ENCODE measurements at places on chromosomes 13 and 19.

GRCh38 chr19:1986357-1987162 lies 29.0 kb downstream of the BTBD2 start:
- no peak for DNase-seq

DNA sequence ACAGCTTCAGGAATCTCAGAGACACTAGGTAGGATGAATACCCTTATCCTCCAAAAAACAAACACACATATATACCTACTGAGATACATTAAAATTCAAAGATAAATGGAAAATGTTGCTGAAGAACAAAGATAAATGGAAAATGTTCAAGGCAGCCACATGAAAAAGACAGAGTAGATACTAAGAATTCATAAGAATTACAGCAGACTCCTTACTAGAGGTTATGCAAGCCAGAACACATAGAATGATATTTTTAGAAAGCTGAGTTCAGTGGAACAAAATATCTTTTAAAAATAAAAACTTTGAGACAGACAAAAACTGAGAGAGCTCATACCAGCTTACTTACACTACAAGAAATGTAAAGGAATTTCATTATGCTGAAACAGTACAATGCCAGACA lies 35.6 kb downstream of the UCHL3 start:
- DNase-seq = no peak

GRCh38 chr13:41244556-41244955 lies 18.8 kb downstream of the MTRF1 start:
- DNase-seq = no peak

- no peak for DNase-seq
Observed at GRCh38 chr13:31930490-31930889, 101.1 kb upstream of the FRY start.

DNA sequence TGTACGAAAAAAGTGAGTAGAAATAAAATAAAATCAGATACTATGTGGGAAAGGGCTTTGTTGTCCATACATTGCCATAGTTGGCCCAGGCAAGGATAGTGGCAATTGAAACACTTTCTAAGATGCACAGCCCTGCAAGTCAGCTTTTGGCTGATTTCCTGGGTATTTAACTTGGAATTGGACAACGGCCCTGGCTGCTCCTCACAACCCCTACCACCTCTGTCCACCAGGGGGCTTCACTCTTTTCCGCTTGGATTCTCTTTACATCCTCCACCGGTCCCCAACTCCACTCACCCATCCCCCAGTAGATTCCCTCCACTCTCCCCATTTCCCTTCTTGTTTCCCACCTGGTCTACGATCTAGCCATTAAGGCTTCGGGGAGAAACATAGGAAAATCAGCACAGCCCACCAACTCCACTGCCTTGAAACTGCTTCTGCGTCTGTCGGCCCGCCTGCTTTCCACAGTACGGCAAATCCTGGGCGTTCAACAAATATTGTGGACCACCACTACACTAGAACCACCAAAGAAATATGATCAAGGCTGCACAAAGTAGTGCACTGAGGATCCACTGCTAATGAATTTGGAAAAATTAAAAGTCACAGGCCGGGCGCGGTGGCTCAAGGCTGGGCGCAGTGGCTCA lies 48.6 kb upstream of the GTF3A start:
- DNase-seq = peak; percentile 54

DNA sequence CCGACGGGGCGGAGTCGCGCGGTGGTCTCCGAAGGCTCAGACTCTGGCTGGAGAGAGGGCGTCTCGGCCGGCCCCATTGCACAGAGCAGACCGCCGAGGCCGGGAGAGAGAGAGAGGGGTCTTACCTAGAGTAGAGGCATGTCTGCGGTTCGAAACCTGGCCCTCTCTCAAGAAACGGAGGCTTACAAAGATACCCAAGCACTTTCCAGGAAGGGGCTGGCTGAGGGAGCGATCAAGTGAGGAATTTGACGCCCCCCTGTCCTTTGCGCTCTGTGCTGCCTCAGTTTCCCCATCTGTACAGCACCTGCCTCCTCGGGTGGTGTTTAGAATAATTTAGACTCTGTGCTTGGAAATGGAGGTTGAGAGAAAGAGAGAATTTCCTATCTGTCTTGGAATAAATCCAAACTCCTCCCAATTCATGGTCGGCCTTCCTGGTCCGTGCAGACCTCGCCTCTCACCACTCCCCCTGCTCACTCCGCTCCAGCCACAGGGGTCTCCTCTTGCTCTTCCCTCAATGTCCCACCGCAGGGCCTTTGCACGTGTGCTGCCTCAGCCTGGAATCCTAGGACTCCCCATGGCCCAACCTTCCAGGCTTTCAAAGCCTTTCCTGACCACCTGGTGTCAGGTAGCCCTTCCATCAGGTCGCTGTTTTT lies 658 bp upstream of the ISOC2 start:
- DNase-seq = no peak

- no peak for DNase-seq
Observed at GRCh38 chr19:38977445-38978325, 2.1 kb upstream of the FBXO17 start.

- no peak for DNase-seq
Observed at GRCh38 chr13:32107474-32107873, 75.9 kb downstream of the FRY start.

- no peak for DNase-seq
Observed at GRCh38 chr13:97430296-97430695, 3.7 kb upstream of the RAP2A start.

GRCh38 chr13:34263681-34264080 lies 445.7 kb downstream of the RFC3 start:
- no peak for DNase-seq

GRCh38 chr19:10290357-10290875 lies 664 bp downstream of the ICAM5 start:
- DNase-seq = no peak

- DNase-seq = peak; percentile 96
Observed at GRCh38 chr19:50724522-50725217, 1.5 kb downstream of the CLEC11A start.

Data from activated gamma-delta T cell treated with Interleukin-2 at 50 U/mL for 16 hours (primary cell).